ENCODE measurements at places on chromosomes 3 and 15.

- DNase-seq, result no peak
These were observed 19.0 kb downstream of the CSPG4 start for GRCh38 chr15:75693501-75694240.

DNA sequence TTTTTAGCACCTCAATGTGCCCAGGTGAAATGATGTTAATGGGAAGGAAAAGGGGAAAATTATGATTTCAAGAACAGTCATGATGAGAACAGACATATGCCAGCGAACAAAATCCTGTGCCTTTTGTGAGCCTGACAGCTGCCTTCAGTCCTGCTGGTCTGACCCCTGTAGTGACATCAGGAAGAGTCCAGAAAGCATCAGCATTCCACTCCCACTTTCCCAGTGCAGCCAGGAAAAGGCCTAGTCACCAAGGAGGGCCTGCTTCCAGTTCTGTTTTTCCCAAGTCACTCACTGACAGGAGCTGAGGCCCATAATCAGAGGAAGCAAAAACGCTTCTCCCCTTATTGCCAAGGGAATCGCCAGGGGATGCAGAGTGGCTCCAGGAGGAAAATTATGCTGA is 218.4 kb downstream of the ABHD5 start:
- DNase-seq, result no peak

DNA sequence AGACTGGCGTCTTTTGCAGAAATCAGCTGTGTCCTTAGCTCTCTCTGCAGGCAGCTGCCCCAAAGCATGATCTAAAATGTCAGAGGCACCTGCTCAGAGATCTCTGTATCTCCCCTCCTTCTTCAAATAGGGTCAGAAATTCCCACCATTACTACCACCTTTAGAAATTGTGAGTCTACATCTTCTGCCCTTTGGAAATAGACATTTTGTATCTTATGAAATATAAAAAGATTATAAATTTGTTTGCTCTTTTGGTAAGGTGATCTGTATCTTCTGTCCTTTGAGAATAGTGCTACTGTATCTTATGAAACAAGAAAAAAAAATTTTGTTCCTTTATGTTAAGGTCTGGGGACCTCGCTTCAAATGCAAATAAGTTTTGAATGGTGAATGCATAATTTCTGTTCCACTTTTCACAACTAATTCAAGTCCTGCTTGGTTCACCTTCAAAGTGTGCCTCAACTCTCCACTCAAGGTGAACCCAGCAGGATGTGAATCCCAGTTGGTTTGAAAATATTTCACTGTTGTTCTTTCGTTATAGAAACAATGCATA is 28.3 kb upstream of the GPD1L start:
- no peak for DNase-seq

DNA sequence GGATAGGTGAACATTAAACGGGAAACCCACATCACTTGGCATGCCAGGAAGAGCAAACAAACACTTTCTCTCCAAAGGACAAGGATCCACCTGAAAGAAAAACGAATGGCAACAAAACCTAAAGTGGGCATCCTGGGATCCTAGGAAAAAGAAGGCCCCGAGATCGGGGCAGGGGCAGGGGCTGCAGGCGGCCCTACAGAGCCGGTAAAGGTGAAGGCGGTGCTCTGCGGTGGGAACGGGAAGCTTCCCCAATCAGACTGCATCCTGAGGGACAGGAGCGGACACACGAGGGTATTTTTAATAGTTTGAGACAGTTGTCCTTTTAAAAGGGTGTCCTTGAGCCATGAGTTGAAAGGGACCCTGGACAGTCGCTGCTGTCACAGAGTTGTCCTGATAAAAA is 24.9 kb upstream of the GABRA5 start:
- DNase-seq, result no peak

Measured in MV-4-11 (cell line).